ENCODE measurements at places on chromosomes 12 and 14.

DNA sequence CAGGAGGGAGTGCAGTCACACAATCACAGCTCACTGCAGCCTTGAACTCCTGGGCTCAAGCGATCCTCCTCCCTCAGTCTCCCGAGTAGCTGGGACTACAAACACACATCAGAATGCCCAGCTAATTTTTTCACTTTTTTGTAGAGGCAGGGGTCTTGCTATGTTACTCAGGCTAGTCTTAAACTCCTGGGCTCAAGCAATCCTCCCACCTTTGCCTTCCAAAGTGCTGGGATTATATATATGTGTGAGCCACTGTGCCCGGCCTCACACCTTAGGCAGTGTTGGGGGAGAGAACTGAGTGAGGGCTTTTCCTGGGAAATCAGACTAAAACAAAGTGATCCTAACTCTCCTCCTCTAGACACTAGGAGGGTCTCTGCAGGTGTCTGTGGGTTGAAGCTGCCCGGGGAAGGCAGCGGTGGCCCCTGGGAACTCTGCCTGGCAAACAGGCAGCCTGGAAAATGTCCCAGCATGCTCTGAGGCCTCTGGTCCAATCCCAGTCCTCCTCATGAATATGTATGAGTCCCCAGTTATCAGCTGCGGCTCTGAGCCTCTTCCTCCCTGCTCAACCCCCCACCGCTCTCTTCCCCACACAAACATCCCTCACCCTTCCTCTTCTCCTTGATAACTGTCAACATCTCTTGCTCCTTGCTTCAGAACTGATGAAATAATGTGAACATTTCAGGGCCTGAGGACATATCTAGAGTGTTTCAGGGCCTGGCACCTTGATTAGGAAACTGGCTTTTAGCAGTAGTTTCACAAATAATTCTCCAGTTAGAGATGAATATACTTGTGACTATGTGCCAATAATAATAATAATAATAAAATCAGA lies 7.9 kb upstream of the NAA25 start:
- no peak for DNase-seq

DNA sequence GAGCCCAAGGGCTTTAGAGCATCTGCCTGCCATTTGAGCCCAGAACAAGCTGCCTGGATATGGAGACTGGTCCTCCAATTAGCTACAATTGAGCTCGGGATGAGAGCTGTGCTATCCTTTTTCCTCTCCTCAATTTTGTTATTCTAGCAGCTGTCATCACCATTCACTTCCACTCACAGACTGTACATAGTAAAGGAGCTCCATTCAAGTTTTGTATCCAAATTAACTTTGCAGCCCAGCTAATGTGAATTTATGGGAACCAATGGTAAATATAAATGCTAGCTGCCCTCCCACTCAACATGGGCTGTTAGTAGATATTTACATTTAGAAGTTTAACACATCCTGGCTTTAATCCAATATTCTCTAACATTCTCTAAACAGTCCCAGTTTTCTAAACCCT lies 44.6 kb downstream of the BMP4 start:
- no peak for DNase-seq

DNA sequence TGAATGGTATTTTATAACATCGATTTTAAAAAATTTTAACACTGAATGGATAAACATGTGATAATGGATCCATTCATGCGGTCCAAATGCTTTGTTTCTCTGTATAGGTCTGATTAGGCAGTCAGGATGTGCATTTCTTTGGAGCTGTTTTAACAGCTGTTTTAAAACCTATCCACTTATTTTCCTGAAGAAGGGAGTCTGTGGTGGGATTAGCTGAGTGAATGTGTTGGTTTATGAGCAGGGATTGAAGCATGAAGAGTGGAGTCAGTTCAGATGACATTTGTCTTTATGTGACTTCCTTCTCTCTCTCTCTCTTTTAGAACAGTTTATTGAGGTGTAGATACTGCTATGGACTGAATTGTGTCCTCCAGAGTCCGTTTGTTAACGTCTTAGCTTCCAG lies 37.7 kb downstream of the GLT8D2 start:
- DNase-seq, result no peak

GRCh38 chr14:48333221-48333920 lies 658.0 kb upstream of the MDGA2 start:
- DNase-seq, result no peak

DNA sequence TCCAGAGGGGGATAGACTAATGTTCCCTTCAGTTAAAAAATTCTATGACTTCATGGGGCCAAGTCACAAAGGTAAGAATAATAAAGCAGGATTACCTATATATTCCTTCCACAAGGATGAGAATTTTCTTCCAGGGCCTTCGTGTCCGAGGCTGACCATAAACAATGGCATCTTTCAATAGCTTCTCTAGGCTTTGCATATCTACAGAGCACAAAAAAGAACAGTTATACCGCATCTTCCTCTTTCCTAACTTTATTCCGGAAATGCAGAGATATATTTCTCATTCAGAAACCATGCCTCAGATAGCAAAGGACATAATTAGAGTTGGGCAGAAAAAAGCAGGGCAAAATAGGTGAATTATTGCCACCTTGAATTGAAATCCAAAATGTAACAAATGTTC lies 58.3 kb upstream of the ISM2 start:
- no peak for DNase-seq

DNA sequence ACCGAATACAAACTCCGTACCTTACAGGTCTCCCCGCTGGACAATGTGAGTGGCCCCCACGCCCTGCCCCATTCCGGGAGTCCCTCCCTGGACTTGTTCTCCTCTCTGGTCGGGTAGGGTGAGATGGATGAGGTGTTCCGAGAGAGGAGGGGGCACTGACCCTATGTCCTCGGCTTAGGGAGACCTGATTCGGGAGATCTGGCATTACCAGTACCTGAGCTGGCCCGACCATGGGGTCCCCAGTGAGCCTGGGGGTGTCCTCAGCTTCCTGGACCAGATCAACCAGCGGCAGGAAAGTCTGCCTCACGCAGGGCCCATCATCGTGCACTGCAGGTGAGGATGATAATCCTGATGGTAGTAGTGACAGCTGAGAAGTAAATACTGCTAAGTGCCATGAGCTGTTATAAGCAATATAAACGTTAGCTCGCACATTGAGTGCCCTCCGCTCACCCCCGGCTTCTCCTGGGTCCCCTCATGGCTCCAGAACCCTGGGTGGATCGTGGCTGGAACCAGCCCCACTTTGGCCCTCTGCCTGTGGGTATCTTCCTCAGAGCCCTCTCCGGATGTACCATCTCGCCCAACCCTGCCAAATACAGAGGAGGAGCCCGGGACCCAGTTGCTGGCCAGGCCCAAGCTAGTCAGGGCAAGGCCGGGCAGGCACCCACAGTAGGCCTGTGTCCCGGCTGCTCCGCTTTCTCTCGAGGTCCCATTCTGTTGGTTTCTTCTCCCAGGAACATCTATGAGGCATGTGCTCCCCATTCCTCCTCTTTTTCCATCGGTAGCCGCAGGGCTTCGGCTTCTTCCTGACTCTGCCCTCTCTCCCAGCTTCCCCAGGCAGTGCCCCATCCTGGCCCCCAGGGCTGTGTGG lies 6.8 kb downstream of the PTPN6 start:
- DNase-seq, result no peak

- no peak for DNase-seq
Measured at GRCh38 chr14:48628870-48629269, 953.5 kb upstream of the MDGA2 start.

DNA sequence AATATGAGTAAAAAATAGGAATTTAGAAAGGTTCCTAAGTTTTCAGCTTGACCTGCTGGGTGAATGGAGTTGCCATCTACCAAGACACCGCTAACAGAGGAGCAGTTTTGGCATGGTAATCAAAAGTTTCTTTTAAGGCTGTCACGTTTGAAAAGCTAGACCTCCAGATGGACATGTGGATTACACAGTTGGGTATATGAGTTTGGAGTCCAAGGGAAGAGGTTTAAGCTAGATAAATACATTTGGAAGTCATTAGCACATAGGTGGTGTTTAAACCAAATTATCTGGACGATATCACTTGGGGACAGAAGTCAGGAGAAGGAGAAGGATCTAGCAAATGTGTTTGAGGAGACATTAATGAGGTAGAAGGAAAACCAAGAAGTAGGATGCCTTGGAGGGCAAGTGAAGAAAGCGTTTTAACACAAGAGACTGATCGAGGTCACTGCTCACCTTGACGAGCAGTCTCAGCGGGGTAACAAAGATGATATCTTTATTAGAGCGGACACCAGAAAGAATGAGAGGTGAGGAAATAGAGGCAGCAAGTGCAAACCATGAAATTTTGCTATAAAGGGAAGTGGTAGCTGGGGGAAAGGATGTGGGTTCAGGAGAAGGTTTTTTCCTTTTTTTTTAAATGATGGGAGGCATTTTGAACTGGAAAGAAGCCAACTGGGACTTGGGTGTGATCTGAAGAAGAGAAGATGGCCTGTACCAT lies 17.6 kb downstream of the PNP start:
- DNase-seq, result no peak

DNA sequence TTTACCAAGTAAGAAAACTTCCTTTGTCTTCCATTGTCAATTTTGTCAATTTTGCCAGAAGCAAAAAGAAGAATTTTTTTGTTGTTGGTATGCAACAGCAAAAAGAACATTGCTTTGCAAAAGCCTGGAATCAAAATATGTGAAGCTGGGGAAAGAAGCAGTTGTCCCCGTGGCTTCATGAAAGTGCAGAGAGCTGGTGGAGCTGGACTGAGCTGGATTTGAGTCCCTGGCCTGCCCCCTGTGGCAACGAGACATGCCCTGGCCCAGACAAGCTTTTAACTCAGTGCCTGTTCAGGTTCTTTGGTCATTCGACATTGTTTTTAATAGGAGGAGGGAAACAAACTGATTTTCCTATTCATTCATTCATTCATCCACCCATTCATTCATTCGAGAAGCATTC lies 70.3 kb downstream of the SLC15A4 start:
- DNase-seq, result no peak

DNA sequence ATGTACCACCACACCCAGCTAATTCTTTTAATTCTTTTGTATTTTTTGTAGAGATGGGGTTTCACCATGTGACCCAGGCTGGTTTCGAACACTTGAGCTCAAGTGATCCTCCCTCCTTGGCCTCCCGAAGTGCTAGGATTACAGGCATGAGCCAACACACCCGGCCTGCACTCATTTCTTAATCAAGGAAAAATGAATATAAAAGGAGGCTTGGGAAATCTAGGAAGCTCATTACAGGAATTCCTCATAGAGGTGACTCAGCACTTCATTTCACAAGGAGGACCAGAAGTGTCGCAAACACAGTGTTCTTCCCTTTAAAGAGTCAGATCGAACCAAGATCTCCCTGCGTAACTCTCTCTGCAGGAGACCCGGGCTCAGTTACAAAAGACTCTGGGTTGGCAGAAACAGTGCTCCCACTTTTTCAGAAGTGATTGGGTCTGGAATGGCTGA lies 30.3 kb downstream of the NFKBIA start:
- no peak for DNase-seq

DNA sequence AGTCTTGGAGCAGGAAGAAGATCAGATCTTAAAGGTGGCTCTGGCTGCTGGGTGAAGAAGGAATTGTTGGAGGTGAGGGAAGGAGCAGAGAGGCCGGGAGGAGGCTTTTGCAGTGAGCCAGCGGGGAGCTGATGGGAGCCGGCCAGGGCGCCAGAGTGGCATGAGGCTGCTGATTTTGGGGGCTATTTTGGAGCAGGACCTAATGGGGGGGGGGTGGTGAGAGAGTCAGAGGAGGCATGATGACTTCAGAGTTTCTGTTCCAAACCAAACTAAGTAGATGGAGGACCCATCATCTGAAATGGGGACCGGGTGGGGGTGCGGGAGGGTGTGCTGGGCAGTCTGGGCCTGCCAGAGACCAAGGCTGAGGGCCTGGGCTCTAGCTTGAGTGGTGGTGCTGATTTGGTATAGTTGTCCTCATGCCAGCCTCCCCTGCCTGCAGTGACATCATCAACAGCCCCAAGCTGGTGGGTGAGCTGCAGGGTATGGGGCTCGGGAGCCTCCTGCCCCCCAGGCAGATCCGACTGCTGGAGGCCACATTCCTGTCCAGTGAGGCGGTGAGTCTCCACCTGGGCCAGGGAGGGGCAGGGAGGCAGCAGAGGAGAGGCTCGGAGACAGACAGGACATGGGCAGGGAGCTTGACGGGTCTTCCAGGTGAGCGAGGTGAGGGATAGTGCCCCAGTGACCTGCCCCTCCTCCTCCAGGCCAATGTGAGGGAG lies 6.2 kb downstream of the TNFAIP2 start:
- DNase-seq, result no peak

- DNase-seq, result no peak
Measured at GRCh38 chr12:66956300-66956699, 277.4 kb upstream of the GRIP1 start.

GRCh38 chr14:103281496-103282231 lies 52.4 kb upstream of the EIF5 start:
- no peak for DNase-seq

DNA sequence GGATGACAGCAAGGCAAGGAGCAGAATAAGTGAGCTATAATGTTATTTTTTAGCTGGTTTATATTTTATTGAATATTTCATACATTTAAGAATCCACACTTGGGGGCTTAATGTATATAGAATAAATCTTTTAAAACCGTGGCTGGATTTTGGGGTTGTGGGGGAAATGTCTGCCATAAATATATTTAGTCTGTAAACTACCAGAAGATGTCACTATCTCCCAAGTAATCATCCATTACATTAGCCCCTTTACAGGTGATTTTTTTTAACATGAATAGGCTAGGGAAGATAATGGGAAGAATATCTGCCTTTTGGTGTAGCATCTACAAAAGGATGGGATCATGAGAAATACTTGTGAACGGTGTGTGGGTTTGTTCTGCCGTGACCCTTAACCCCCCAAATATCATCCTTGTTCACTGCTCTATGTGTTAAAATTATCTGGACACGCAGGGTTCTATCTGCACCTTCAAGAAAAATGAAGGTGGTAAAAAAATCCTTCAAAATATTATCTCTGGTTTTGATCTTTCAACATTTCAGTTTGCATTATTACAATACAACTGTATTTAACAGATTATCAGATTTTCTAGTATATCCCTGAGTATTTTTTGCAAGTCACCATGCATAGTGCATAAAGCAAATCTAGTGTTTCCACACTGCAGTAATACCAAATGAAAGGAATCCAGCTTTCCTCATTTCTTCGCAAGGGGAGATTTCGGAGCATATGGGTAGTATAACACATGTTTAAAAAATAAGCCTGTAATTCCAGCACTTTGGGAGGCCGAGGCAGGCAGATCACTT lies 8.0 kb upstream of the SLC17A8 start:
- no peak for DNase-seq
